ENCODE measurements at places on chromosomes 16 and 17.

DNA sequence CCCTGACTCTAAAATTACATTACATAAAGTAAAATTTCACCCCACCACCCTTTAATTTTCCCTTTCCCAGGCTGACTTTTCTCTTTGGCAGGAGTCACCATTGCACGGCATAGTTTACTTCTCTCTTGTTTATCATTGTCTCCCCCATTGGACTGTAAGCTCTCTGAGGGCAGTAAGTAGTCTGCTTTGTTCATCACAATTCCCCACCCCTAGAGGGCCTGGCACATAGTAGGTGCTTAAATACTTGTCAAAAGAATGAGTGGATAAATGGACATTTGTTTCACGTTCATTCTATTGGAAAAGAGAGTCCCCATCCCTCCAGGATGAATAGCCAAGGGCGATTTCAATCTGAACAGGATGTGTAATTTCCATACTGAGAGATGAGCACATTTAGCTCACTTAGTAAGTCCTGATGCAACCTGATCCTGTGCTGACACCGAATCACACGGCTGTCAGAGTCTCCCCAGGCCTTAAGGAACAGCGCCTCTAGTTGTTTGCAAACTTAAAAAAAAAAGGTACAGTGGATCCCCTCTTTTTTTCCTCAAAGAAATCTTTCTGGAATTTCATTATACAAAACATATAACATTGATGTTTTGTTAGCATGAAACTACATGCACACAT is 54.0 kb downstream of the AKAP1 start:
- DNase-seq: no peak

- DNase-seq: no peak
Observed at GRCh38 chr16:30700491-30700890, 1.5 kb downstream of the SRCAP start.

- DNase-seq: no peak
Observed at GRCh38 chr17:80217703-80218362, 2.3 kb downstream of the SGSH start.

DNA sequence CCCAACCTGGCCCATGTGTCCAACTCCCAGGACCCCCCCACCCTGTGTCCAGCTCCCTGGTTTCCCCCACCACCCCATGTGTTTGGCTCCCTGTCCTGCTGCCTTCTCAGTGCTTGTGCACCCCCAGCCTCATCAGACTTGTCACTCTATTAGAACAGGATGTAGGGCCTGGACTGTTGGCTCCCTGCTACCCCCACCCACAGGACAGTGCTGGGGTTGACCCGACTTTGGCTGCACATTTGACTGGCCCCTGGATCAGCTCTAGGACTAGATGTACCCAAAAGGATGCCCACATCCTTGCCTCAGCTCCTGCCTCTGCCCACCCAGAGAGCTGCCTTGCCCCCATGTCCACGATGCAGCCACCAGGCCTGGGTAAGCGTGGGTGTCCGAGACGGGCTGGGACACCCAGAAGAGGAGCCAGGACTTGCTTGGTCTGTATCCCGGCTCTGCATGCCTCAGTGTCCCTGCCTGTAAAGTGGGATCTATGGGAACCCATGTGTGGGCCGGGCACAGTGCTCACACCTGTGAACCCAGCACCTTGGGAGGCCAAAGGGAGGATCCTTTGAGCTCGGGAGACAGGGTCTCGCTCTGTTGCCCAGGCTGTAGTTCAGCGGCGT is 1.5 kb upstream of the CCDC57 start:
- DNase-seq: no peak

GRCh38 chr16:46801428-46802049 is 29.4 kb downstream of the C16orf87 start:
- DNase-seq: no peak

DNA sequence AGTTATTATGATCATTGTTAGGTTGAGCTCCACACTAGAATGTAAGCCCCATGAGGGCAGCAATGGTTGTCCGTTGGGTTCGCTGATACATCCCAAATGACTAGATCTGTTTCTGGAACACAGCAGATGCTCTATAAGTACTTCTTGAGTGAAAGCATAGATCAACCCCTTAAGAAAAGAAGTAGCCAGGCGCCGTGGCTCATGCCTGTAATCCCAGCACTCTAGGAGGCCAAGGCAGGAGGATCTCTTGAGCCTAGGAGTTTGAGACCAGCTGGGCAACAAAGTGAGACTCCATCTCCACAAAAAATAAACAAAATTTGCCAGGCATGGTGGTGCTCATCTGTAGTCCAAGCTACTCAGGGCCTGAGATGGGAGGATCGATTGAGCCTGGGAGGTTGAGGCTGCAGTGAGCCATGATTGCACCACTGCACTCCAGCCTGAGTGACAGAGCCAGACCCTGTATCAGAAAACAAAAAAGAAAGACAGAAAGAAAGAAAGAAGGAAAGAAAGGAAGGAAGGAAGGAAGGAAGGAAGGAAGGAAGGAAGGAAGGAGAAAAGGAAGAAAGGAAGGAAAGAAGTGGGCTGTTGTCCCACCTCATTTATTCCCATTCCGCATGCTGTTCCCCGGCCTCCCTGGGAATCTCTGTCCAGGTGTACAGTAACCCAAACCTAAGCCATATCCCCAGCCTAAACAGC is 54.4 kb upstream of the RPL38 start:
- no peak for DNase-seq

- no peak for DNase-seq
Observed at GRCh38 chr17:18226284-18226945, 980 bp downstream of the LLGL1 start.

DNA sequence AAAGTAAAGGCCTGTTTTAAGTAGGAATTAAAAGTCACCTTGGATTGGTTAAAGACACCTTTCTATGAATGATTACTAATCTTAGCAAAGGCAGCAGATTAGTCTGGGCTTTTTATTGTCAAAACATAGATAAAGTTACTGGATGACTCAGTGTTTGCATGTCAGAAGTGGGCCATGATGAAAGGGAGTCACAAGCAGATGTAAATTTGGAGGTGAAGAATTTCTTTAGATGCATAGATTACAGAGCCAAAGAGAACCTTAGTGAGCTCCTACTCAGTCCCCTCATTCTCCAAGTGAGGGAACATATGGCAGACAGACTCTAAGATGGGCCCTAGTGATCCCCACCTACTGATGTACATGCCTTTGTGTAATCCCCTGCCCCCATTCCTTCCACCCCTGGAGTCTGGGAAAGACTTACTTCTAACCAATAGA is 124.5 kb downstream of the HS3ST3A1 start:
- DNase-seq: no peak

DNA sequence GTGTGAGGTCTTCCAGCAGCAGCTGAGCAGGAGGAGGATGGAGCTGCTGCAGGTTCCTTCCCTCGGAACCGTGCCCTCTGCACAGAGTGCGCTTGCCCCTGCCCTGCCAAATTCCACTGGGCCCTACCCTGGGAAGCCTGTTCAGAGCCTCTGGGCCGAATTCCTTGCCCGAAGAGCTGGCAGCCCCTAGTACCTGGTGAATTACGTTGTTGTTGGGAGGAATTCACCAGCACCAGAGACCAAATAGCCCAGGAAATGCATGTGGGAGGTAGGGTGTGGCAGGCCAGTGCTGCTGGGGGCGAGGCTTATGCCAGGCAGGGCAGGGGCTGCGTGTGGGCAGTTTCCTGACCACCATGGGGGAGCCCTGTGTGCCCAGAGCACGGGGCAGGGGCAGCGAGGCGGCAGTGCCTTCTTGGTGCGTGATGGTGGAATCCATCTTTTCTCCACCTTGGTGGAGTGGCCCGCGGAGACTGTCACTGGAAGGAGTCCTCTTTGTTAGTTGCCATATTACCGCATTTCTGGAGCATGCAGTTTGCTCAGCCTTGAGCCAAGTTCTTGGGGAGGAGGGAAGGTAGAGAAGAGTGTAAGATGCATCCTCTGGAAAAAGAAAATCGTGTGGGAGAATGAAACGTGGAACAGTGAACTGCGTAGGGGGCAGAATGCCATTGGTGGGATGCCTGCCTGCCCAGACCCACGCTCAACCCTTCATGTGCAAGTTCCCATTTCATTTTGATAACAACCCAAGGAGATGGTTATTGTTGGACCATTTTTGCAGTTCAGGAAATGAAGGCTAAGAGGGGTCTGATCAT is 2.3 kb downstream of the MRC2 start:
- no peak for DNase-seq

GRCh38 chr17:4001048-4001590 is 36.9 kb upstream of the ATP2A3 start:
- no peak for DNase-seq

DNA sequence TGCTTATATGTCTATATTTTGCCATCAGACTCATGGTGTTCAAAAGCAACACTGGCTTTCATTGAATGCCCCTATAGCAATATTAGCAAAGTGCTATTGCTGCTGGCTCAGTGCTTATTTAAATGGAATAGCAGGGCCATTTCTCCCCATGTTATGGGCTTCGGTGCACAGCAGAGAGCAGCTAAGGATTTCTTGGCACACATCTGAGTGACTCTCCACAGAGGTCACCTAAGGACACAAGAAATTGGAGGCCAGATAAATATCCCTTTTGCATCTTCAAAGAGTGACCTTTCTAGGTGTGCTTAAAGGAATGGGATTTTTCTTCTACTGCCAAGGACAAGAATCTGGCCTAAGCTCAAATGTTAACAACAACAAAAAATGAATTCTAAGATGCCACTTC is 751.8 kb downstream of the CDH11 start:
- DNase-seq: no peak

DNA sequence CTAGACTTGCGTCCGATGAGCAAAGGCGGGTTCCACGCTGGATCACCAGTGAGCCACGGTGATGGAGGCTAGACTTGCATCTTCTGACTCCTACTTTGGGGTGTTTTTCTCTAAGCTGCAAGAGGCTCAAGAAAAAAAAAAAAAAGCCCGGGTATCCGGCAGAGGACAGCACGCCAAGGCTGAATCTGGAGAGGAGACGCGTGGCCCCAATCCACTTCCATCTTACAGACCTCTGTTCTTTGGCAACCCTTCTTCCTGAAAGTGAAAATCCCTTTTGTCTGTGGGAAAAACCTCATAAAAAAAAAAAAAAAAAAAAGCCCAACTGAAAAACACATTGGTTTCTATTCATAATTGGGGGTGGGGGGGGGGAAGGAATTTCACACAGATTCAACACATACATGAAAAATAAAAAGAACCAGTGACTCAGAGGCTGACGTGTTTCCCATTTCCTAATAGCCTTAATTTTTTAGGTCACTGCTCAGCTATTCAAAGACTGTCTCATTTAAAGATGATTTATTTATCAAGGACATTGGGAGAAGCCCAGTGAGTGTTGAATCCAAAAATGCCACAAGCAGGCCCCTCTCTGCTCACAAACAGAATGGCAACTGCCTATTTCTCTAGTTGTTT is 258.3 kb downstream of the FOXL1 start:
- no peak for DNase-seq

DNA sequence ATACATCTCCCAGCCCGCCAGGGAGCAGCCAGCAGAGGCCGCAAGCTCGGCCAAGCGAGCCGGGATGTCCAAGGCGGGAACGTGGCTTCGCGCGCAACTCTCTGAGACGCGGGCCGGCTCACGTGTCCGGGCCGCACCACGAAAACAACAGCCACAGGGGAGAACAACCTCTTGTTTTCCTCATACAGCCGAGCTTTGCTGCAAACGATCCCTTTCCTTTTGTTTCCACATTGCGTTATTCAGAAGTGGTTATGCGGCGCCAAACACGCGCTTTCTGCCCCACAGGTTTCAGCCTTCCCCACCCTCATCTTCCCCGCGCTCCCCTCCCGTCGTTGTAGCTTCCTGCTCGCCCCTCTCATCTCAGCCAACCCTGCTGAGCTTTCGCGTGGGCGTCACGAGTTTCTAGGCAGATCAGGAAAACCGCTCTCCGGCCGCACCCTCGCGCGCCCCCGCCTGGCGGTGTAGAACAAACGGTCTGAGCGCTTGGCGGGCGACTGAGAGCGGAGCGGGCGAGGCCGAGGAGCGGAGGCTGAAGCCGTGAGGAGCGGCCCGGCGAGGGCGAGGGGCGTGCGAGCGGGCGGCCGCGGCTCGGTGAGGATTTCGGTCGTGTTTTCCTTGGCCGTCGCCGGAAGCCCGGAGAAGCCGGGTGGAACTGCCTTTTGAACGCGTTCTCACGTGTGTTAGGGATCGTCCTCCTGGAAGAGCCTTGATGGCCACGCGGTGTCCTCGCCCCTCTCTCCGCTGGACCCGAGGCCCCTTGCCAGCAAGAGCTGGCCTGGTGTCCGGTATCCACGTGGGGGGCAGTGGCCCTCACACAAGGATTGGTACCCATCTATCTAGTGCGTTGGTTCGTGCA is 6.6 kb upstream of the SMARCD2 start:
- DNase-seq: peak; percentile 79

DNA sequence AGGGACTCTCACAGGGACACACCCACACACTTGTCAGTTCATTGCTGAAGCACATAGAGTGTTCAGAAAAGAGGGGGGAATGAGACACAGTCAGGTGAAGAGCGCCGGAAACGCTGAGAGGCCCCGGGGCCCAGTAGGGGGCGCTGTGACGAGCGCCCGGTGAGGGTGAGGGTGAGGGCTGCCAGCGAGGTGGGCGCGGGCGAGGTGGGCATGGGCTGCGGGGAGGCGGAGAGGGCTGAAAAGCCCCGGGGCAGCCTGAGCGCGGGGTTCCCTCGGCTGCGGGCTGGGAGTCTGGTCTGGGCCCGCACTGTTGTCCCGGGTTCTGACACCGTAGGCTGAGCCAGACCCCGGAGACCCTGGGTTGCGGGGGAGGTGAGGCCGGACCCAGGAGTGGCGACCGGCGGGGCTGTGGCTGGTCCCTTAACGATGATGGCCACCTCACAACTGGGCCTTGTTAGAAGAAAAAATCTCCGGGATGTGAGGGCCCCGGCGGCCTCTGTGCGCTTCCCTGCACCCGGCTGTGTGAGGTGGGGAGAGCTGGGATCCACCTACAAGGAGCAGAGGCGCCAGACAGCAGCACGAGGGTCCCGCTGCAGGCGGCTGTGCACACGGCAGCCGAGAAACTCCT is 91.4 kb downstream of the C16orf78 start:
- DNase-seq: no peak

GRCh38 chr17:40062329-40063186 is at the start of gene THRA:
TSS of gene THRA (plus strand) at chr17:40062965. CDS start at chr17:40074489, 11,524 bp downstream.
- peak; percentile 86 for DNase-seq
